Stomach (tissue), 19 donors: ENCODE measurements at places on chromosomes 12 and 14. TPM values are rescaled to one million over a fixed set of nuclear protein-coding genes. Genes with fewer than 3 reads are reported as not detected.

The BATF gene
- total RNA-seq: not detected

The SPX gene
- not detected for total RNA-seq

The TCL1B gene
- total RNA-seq: not detected

The ACAD10 gene
- total RNA-seq: 9.4 TPM

The KRT82 gene
- total RNA-seq: not detected

The RNF212B gene
- not detected for total RNA-seq

The MUCL1 gene
- not detected for total RNA-seq

DNA sequence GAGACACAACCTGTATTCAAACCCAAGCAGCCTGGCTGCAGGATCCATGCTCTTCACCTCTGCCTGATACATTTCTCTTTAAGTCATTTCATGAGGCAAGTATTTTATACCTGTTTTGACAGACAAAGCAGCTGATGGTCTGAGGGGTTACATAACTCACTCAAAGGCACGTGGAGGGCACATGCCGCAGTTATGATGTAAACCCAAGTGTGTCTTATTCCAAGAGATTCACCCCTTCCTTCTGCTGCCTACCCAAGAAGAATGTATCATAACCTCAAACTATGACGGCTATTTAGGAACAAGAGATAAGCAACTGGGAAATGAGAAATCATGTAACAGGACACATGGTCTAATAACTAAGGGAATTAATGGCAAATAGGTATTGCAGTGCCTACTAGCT lies 329.8 kb upstream of the TMPO start:
- no peak for DNase-seq

DNA sequence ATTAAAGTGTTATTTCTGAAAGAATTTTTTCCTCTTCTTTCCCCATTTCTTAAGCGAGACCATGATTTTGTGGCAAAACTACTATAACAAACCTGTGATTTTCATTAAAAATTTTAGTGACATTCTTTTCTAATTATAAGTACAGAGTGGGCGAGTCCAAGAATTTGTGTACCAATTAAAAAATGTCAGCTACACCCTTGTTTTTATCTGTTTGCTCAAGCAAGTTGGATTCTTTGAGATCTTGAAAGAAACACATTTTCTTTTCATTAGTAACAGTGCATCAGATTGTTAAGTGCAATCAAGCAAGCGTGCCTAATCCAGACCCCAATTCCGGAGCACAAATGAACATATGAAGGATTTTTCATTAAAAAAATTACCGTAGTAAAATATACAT lies 338.8 kb upstream of the DDHD1 start:
- DNase-seq: no peak

- no peak for DNase-seq
These were observed 89.8 kb downstream of the ZFP36L1 start for GRCh38 chr14:68703093-68703492.

- no peak for DNase-seq
These were observed 37.2 kb downstream of the TIMELESS start for GRCh38 chr12:56411781-56412639.

DNA sequence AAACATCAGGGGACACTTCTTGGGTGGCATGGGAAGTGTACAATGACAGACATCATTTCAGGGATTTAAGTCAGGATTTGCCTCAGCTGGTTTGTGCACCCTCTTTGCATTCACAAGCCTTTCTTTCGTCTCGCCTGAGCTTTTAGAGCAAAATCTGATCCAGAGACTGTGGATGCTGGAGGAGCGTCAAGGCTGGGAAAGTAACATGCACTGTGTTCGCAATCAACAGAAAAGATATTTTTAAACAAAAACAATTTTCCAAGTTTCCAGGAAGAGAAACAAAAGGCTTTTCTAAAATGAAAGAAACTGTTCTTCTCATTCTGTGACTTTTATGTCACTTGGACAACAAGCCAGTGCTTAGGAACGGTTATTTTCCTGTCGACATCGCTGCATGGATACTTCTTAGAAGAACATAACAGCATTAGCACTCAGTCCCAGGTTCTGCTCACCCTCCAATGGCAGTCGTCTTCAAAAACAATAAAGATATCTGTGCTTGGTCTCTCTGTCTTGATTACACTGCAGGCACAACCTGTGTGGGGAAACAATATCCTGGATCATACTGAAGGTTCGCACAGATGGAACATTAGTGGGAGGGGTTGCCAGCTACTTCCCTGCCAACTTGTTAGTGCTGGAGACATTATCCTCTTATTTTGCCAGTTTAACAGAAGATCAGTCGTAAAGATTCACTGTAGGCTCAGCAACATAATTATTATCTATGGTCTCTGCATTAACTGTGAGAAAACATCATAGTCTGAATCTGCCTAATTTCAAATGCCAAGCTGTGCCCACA lies 403.3 kb upstream of the ATP2B1 start:
- DNase-seq: no peak

- DNase-seq: no peak
These were observed 198.6 kb upstream of the CAND1 start for GRCh38 chr12:67070604-67071003.

GRCh38 chr14:80653956-80654355 lies 287.6 kb downstream of the CEP128 start:
- no peak for DNase-seq

GRCh38 chr12:101924618-101925017 lies 47.2 kb downstream of the DRAM1 start:
- no peak for DNase-seq

- DNase-seq: no peak
These were observed 100.8 kb downstream of the PPHLN1 start for GRCh38 chr12:42426746-42427145.

- peak; percentile 63 for DNase-seq
These were observed 1.0 kb downstream of the INSM2 start for GRCh38 chr14:35534873-35535482.

GRCh38 chr14:25350802-25351201 lies 300.9 kb upstream of the STXBP6 start:
- DNase-seq: no peak

DNA sequence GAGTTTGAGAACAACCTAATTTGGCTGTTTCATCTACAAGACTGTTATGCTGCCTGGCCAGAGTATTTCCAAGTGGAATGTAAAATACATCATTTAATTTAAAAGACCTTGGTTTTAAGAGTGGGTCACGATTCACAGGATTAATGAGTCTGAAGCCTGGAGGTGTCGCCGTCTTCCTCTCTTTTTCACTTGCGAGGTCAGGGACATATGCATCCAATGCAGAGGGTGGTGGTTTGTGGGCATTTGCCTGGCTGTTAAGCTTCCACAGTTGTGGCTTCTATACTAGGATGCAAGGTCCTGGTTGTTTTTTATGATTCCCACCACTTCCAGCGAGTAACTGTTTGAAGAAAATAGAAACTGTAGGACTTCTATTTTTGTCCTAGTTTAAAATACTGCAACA lies 22.8 kb upstream of the RASSF3 start:
- DNase-seq: no peak

DNA sequence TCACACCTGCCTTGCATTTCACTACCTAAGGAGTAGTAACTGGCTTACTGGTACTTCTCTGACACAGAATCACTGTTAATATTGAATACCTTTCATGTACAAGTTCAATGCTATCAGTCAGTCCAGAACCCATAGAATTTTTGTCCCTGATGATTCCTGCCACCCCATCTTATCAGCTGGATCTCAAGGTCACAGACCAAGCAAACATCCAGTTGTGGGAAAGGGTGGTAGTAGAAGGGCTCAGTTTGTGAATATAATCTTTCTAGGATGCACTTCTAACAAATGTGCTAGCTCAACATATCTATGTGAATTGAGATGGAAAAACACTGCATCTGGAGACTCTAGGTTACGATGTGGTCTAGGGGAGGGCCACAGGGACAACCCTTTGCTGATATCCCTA lies 14.1 kb downstream of the PPP1CC start:
- DNase-seq: no peak

DNA sequence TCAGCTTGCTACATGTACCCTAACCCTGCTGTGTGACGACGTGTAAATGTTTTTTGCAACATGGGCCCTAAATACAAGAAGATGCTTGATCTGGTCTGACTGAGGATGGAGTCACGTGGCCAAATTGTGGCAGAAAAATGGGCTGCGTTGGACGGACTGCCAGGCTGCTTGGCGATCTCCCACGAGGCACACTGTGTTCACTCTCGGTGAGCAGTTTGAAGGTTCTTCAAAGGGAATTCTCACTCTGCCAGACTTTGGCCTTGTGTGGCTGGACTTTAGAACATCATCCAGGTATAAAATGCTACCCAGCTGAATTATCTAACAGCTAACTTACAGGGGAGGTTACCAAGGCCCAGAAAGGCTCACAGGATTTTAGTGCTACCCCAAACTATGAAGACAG lies 85.1 kb downstream of the KDM2B start:
- DNase-seq: no peak

DNA sequence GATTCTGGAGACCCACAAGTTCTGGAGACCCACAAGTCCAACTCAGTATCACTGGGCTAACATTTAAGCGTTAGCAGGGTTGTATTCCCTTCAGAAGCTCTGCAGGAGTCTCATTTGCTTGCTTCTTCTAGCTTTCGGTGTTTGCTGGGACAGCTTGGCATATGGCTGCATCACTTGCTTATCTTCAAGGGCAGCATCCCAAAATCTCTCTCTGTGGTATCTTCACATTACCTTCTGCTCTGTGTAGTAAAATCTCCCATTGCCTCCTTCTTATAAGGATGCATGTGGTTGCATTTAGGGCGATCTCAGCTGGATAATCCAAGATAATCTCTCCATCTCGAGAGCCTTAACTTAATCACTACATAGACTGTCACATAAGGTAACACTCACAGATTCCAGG lies 7.3 kb upstream of the CNTN1 start:
- DNase-seq: no peak

GRCh38 chr14:104514156-104514848 lies 65.3 kb upstream of the C14orf180 start:
- no peak for DNase-seq

DNA sequence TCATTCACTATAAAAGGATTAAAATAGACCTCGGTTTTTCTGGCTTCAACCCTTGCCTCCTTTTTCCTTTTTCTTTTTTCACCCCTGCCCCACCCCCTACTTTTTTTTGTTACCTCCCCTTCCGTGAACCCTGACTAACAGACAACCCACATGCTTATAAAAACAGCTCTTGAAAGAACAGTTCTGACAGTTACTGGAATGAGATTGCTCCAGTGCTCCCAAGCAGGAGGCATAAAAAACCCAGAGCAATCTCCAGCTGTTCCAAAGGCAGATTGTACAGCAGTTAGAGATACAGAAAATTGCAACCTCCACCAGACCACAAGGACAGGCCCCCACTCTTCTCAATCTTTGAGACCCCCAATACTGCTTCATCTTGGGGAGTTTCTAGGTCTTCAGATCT lies 29.9 kb upstream of the TMEM260 start:
- DNase-seq: no peak

DNA sequence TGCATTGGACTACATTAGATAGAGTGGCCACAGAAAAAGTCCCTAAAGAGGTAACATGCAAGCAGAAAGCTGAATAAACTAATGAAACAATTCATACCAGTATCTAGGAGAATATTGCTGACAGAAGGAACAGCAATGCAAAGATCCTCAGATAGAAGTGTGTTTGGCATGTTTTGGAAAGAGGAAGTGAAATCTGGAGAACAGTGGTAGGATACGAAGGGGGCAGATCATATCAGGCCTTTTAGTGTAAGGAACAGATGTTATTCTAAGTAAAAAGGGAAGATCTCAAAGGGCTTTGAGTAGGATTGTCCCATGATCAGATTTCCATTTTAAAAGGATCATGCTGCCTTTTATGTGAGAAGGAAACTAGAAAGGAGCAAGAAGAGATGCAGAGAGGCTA lies 342.9 kb downstream of the PAWR start:
- DNase-seq: no peak

GRCh38 chr12:43436597-43436996 lies 115.4 kb downstream of the ADAMTS20 start:
- DNase-seq: no peak

DNA sequence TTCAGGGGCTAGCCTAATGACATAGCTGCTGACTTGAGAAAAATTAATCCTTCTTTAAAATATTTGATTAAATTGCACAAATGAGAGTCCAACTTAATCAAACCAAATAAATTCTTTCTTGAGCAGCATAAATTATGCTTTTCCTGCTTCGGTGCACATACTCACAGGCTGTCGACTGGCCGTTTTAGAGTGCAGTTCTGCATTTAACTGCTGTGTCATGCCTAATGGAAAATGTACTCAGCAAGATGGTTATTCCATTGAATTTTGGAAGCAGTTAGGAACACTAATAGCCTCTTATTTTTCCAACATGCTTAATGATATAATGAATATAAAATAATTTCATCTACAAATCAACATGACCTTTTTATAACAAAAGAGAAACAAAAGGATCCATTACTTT lies 266.1 kb upstream of the LRIG3 start:
- DNase-seq: no peak

DNA sequence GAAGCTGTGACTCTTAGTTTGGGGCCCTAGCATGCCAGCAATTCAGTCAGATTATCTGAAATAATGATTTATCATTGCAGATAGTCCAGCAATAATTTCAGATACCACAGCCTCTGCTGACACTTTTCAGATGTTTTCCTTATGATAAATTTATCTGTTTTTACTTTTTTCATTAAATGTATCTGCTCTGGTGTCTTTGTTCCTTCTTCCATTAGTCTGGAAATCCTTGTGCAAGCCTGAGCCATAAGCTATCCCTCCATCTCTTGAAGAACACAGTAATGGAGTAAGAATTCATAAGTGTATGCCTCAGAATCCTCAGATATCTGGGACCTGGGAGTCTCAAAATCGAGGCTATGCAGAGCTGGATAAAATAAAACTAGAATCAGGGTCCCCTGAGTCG lies 146.4 kb upstream of the KRR1 start:
- DNase-seq: no peak

DNA sequence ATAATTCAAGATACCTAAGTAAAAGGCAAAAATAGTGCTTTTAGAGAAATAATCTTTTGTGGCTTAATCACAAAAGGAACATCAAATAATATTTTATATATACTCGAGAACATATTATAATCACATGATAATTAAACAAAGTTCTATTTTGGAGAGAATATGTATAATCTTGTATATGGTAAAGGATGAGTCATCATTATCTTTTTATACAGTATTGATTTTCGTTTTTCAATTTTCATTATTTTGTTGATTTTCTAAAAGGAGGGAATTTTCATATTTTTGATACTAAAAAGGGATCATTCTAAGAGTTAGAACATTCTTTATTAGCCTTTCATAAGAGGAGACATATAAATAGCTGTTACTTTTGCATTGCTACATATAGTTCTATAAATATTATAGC lies 77.3 kb upstream of the TTC7B start:
- DNase-seq: no peak

- peak; percentile 38 for DNase-seq
These were observed 320.6 kb downstream of the RAD51B start for GRCh38 chr14:68140076-68140741.
